Amniotic stem cell (primary cell): ENCODE measurements at places on chromosomes 6 and 20.

DNA sequence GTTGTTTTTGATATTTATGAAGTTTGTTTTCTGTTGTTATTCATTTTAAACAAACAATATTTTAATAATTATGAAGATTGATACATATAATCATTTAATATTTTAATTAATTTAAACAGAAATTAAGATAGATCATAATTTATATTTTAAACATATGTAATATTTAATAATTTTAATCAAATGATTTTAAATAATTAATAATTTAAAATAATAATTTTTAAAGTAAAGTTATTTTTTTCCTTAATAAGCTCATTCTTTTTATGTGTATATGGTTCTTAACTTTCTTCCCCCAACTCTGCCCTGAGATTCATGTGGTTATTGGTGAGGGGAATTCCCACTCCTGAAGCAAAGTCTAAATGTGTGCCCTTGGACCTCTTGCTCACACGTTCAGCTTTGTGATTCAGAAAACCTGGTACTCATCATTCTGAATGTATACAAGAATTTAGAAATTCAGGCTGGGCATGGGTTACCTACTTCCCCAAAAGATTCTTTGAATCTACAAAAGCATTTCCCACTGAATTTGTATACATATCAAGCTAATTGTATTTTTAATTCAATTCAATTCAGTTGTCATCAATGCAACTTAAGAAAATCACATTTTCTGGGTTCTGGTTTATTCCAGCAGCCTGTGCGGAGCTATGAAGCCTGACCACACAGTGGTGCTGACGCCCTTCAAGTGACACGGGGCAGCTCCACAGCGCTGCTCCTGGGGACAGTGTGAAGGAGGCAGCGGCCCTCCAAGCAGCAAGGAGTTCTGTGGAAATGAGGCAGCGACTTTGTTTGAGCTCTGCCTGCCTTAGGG, 168.9 kb upstream of the UST start:
- DNase-seq = peak; percentile 46

DNA sequence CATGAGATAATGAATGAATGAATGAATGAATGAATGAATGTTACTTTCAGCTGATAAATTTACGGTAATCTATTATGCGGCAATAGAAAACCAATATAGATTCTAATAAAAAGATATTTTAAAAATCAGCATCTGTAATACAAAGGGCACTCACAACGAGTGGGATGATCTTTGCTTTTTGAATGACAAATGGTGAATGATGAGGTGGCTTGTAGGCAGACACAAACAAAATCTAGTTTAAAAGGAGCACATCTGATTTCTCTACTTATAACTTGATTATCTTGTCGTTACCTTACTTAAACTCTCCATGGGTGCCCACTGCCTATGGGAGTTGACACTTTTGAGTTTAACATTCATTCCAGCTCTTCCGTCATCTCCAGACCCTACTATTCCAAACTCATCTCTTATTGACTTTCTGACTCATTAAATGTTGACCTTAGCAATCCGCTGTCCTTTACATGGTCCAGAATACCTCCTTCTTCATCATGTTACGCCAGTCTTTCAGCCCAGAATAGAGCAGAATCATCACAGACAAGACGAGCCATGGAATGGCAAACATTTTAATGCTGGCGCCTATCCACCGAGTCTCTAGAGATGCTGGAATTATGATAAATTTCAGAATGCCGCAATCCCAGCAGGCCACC, 41.3 kb downstream of the NHLRC1 start:
- no peak for DNase-seq

DNA sequence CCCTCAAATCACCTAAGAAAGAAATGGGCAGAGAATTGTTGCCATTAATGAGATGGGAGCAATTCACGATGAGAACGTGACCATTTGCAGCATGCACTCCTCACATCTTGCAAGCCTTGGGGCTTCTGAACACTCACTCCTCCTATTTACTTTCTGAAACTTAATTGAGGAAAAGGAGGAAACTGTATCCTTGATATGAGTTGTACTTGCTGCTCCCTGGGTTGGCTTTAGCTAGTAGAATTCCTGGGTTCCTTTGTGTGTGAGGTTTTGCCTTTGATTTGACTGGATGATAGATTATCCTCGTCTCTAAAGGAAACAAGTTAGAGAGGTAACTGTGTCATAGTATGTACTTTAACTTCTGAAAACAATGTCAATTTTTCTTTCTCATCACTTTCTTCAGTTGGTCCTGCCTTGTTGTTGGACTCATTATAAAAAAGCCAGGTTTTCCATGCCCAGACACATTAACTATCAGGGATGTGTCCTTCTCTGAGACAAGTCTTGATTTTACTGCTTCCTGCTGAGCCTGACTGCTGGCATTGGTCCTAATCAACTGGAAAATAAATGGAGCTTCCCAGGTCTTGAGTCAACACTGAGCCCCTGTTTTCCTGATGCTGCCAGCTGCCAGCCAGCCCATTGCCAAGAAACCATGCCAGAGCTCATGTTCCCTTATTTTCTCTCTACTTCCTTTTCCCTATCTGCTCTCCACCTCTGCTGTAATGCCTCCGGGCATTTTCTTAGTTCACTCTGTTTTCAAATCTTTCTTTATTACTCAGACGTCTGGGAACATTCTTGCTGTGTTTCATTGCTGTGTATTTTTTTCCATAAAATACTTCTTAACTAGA, 6.0 kb upstream of the MRAP2 start:
- DNase-seq = peak; percentile 68

DNA sequence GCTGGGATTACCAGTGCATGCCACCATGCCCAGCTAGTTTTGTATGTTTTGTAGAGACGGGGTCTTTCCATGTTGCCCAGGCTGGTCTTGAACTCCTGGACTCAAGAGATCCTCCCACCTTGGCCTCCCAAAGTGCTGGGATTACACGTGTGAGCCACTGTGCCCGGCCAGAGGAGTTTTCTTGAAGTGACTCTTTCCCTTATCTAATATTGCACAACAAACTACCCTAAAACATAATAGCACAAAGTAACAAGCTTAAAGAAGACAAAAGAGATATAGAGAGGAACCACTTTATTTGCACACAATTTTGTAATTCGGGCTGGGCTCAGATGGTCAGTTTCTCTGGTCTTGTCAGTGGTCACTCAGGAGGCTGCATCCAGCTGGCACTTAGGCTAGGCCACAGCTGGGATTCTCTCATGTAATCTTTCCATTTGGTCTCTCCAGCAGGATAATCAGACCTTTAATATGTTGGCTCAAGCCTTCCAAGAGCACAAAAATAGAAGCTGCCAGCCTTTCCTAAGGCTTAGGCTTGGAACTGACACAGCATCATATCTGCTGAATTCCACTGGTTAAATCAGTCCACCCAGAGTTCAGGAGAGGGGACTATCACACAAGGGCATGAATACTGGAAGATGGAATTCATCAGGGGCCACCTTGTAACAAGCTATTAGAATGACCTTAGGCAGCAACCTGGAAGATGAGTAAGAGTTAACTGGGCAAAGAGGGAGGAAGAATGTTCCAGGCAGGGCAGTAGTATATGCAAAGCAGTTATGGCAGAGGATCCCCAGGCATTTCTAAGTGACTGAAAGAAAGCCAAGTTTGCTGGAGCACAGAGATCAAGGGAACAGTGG, 56.7 kb upstream of the PNRC1 start:
- no peak for DNase-seq

GRCh38 chr6:22614547-22614946, 45.2 kb downstream of the HDGFL1 start:
- DNase-seq = no peak

DNA sequence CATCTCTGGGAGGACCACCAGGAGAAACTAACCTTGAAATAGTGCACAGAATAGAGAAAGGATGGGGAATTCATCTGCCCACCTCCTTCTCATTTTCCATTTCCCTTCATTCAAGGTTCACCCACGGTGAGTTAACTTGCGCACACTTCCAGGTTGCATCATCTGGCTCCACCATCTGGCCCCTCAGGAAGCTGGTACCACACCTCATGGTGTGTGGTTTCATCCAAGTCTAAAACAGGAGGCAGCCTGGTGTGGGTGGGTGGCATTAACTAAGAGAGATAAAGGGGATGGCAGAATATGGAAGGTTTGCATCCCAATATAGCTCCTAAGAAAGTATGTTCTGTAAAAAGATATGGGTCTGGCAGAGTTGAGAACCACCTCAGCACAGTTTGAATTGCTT, 3.8 kb downstream of the ZNF334 start:
- no peak for DNase-seq

- no peak for DNase-seq
Observed at GRCh38 chr20:22411627-22412450, 172.5 kb downstream of the FOXA2 start.
